GM12864 (cell line): ENCODE measurements at places on chromosomes 6 and 20.

DNA sequence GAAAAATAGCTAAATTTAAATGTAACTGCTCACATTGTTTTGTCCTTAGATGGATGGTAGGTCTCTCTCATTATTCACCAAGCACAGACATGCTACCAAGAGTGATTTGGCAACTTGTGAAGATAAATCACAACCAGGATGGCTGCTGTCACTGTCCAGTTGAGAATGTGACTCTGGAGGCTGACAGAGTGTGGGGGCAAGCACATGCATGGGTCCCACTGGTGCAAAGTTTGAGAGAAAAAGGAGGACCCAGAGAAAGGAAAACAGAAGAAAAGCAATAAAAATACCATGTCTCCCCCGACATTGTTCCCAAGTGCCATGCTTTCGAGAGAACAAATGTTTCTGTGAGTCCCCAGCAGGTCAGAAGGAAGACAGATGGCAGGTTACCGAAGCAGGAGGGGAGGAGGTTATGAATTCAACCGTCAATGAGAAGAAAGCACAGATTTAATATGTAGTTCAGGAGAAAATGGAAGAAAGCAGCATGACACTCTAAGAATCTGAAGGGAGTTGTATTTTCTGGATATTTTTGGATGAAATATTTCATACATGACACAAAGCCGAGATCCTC, 73.0 kb upstream of the TSHZ2 start:
- DNase-seq, result no peak

GRCh38 chr6:81748994-81749393, 3.5 kb downstream of the TENT5A start:
- DNase-seq, result no peak

DNA sequence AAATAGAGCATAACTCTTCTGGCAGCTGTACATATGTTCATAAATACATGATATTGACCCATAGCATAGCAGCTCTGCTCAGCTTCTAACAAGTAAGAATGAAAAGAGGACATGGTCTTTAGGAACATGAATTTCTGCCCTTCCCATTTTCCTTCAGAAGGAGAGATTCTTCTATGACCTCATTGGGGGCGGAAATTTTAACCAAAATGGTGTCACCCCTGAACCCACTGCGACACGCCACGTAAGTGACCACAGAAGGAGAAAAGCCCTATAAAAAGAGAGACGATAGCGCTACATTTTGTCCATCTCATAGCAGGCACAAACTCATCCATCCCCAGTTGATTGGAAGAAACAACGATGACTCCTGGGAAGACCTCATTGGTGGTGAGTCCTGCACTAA, at the start of gene IL17A:
TSS of gene IL17A (plus strand) at position 301 of the 400 bp plus-strand sequence. CDS start at position 358, 57 bp downstream.
- DNase-seq, result no peak

GRCh38 chr20:5056801-5057599, 55.7 kb upstream of the SLC23A2 start:
- DNase-seq, result no peak
